GM13976 (cell line): ENCODE measurements at places on chromosomes 3 and 15.

DNA sequence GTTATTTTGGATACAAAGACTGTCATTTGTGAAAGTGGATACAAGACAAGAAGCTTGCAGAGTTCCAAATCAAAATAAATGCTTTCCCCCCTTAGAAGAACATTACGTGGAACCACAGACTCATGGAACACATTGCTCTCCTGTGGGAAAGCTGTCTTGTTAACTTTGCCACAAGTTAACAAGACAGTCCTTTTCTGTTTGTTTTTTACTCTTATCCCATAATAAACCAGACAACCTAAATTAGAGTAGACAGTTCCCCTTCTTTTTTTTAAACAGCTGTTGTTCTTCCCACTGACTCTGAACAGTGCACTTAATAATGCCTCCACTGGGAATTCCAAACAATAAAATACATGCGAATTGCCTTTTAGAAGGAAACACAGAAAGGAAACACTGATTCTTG is 255.3 kb upstream of the UBE2E2 start:
- no peak for DNase-seq

DNA sequence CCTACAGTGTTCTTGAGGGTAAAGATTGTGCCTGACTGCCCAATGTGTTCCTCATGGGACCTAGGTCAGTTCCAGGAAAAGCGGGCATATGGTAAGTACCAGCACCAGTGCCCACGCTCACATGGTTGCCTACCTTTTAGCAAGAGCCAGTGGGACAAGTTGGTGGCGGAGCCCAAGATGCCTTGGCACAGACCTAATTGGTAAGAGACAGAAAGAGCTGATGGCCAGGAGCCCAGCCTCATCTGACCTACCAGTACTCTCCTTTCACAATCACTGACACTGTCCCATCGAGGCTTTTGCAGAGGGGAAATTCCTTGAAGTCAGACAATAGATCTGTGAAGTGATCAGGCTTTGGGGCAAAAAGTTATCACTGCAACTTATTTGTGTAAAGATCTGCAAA is 98.4 kb upstream of the BCL6 start:
- DNase-seq, result no peak

DNA sequence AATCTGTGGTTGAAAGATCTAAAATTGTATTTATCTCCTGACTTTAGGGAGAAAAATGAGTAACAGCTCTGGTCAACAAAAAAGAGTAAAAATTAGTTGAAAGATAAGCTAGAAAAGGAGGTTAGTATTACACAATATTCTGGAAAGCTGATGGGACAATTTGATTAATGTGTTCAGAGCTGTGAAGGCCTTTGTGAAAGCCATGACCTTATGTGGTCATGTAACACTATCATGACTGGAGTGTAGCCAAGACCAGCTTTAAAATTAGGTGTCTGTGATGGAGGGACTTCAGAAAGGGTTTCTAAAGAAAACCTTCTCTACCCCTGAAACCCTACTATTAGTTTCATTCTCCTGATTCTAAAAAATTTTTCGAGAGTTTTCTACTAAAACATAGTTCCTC is 127.2 kb downstream of the NFKBIZ start:
- peak; percentile 50 for DNase-seq

GRCh38 chr3:123521179-123521969 is 63.5 kb downstream of the HACD2 start:
- no peak for DNase-seq

DNA sequence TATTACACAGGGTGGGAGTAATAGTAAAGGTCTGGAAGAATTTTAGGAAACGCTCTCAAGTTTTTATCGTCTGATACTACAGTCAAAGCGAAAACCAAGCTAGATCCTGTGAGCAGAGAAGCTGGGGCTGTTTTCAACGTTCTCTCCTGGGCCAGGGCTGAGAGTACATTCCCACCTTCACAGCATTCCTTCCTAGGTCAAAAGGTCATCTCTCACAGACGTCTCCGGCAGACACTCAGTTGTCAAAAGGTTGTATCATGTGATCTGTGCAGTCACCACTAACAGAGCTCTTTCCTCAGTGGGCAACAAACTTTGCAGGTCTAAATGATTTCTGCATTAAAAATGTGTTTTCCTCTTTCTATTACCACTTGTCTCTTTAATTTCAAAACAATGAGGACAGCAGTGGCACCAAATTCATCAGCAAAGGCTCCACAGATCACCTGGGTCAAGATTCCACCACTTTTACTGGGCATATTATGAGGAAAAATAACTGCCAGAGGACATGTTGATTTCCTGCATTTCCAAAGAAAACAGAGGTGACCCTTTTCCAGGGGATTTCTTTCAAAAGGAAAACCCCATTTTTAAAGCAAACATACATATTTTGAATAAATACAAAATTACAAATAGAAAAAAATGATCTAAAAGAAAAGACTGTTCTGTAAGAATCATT is 41.9 kb downstream of the MEIS2 start:
- DNase-seq, result no peak

- DNase-seq, result no peak
Measured at GRCh38 chr3:169699536-169700050, 36.1 kb upstream of the MECOM start.

DNA sequence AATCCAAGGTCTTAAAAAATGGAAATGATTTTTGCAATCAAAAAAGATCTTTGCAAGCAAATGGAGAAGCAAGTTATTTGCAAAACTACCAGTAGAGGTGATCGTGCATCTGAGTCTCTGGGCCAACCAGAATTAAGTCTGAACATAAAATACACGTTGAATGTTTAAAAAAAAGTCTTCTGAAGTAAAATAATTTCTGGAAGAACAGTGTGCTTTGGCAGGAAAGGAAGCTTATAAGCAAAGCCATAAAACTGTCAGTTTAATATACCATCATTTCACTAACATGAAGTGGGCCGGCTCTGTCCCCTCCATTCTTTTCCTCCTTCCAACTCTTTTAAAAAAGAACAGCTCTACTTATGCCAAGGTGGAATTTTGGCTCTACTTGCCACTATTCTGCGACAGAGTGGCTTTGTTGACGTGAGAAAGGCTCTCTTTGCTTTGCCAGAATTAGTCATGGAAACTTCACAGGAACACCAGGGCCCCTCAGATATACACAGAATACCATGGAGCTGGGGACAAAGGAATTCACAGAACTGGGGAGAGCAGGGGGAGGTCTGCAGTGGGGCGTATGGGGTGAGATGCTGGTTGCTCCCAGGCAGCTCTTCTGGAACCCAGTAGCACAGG is 29.8 kb downstream of the FSTL1 start:
- DNase-seq, result no peak

GRCh38 chr3:58260261-58260731 is 22.7 kb downstream of the ABHD6 start:
- DNase-seq, result no peak

- no peak for DNase-seq
Measured at GRCh38 chr3:52248816-52249547, 3.4 kb downstream of the PPM1M start.

DNA sequence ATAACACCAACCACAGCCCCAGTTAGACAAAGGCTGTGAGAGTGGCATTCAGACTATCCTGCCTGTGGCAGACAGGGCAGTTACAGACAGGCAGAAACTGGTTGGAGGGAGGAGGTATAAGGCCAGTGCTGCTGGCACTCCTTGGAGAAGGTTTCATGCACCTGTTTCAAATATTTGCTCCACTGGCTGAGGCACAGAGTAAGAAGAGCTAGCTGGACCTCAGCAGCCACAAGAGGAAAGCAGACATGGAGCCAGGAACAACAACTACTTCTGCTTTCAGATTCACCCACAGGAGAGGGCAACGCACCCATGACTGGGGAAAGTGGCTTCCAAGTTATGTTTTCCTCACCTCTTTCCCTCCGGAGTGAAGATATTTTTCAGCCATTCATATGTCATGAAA is 11.5 kb upstream of the PRKAR2A start:
- DNase-seq, result no peak

DNA sequence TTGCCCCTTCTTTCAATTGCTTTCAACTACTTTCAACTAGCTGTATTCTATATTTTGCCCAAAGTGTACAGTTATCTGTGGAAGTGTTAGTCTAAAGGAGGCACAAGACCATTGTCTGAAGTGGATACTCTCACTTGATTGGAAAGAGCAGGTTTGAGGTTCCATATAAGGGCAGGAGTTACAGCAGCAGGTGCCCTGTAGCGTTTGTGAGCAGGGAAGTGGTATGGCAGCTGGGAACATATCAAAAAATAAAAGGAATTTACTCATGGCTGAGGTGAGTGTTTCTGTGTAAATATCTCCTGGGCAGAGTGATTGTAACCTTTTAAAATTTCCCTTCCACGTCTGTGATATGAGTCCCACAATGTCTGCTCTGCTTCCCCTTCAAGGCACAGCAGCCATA is 38.5 kb upstream of the DNAJC13 start:
- no peak for DNase-seq

DNA sequence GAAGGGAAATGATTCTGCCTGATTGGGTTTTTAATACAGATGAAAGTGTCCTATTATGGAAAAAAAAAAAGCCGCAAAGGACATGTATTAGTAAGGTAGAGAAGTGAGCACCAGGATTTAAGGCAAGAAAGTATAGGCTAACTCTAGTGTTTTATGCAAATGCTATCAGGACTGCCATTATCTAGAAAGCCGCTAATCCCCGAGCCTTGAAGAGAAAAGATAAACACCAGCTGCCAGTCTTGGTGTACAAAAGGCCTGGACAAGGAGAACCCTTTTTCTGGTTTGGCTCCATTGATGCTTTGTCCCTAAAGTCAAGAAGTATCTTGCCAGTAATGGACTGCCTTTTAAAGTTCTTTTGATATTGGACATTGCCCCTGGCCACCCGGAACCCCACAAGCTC is 8.6 kb upstream of the TRIM59 start:
- no peak for DNase-seq

GRCh38 chr3:113659101-113659541 is 37.3 kb downstream of the USF3 start:
- DNase-seq, result no peak
